ENCODE measurements at places on chromosomes 13 and 19.

DNA sequence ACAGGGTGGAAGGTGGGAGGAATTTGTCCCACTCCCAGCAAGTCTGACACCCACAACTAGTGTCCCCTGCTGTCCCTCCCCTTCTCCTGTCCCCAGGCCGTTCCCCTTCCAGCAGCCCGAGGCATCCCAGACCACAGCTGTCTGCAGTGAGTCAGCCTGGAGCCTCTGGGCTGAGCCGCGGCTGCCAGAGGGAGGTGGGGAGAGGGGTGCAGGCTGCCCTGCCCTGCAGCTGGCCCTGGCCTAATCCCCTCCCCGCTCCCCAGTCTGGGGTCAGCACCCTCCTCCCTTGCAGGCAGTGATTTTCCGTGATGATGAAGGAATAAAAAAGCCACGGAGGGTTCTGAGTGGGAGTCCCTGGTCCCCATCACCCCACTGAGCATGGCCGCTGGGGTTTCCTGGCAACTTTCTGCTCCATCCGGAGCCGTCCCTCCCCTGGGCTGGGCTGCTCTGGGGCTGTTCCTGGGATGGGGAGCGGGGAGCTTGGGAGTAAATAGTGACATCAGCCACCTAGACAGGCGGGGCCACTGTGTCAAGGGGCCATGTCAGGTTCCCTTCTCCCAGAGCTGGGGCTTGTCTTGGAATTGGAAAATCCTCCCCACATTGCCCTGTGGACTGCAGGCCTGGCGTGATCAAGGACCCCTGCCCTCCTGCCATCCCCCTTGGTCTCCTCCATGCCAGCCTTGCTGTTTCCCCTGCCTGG lies 16.8 kb downstream of the SPC24 start:
- peak; percentile 92 for DNase-seq

DNA sequence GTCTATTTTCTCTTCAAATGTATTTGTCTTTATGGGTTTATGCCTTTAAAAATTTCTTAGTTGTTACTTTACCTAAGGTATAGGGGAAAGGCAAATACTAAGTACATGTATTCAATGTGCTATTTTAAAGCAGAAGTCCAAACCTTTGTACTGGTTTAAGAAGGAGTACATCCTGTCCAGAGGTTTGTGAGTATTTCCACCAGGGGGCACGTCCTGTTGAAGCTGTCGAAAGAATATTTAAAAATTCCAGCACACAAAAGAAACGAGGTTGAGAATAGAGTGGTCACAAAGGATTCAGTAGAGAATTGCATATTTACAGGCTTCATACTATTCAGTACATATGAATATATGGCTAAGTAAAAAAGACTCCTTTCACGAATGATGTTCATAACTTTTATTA lies 59.8 kb downstream of the URI1 start:
- DNase-seq = no peak

GRCh38 chr13:91058066-91058465 lies 289.4 kb upstream of the MIR17HG start:
- no peak for DNase-seq

GRCh38 chr19:38441657-38442348 lies 8.3 kb downstream of the RYR1 start:
- DNase-seq = no peak

GRCh38 chr13:85935868-85936467 lies 136.7 kb upstream of the SLITRK6 start:
- no peak for DNase-seq

DNA sequence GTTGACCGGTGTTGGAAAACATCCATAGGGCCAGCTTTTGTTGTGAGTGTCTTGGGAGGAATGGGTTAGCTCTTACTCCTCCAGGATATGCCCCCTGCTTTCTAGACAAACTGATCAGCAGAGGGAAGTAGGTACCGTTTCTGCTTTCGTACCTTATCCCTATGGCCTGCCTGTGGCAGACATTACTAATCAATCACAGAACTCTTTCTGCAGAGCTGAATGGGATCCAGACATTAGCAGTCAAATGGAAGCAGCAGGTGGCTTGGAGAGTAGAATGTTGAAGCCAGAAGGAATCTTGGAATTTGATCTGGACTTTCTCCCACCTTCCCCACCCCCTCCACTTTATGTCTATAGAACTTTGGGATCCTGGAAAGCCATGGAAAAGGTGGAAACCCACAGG lies 17.1 kb downstream of the NWD1 start:
- no peak for DNase-seq

DNA sequence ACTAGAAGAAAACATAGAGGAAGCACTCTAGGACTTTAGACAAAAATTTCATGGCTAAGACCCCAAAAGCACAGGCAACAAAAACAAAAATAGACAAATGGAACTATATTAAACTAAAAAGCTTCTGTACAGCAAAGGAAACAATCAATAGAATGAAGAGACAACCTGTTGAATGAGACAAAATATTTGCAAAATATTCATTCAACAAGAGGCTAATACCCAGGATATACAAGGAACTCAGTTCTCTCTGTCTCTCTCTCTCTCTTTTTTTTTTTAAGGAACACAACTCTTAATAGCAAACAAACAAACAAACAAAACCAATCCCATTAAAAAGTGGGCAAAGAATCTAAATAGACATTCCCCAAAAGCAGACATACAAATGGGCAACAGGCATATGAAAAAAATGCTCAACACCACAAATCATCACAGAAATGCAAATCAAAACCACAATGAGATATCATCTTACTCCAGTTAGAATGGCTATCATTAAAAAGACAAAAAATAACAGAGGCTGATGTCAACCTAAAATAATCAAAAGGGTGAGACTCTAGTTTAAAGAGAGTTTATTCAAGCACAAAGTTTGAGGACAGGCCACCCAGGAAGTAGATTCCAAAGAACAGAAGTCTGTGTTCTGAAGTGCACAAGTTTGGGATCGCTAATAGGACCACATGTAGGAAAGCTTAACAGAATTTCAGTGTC lies 27.1 kb upstream of the SLC7A9 start:
- no peak for DNase-seq

DNA sequence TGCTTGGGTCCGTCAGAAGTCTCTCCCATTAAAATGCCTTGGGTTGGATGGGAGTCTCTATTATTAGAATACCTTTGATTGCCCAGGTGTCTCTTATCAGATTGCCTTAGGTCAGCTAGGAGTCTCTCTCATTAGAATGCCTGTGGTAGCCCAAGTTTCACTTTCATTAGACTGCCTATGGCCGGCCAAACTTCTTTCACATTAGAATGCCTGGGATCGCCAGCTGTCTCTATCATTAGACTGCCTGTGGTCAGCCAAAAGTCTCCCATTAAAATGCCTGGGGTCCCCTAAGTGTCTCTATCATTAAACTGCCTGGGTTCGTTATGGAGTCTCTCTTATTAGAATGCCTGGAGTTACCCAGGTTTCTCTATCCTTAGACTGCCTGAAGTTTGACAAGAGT lies 1476.7 kb downstream of the UQCRFS1 start:
- no peak for DNase-seq

- DNase-seq = no peak
Measured at GRCh38 chr13:92894447-92894846, 332.2 kb upstream of the GPC6 start.

- no peak for DNase-seq
Measured at GRCh38 chr19:55698256-55698655, 23.2 kb downstream of the EPN1 start.

- no peak for DNase-seq
Measured at GRCh38 chr13:37132211-37132610, 26.7 kb upstream of the CSNK1A1L start.

DNA sequence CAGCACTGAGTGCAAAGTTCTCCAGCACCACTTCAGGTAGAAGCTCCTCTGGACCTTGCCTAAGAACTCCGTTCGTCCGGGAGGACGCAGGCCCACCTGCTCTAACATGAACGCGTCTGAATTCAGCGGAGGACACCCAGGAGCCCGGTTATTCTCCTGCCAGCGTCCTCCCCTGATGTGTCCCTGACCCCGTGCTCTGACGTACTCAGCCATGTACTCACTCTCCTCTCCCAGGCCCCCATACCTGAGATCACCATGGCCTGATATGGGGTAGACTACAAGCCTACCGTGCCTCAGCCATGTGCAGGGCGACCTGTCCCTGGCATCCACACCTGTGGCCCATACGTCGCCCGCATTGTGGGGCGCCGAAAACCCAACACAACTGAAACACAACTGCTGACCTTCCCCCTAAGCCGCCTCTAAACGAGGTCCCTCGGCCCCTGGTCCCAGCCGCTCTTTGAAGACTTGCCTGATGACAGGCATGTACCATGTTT lies 744 bp upstream of the ZNF584 start:
- peak; percentile 29 for DNase-seq

GRCh38 chr13:49828453-49828852 lies 36.0 kb upstream of the KPNA3 start:
- no peak for DNase-seq

GRCh38 chr13:31214435-31214834 lies 14.7 kb downstream of the B3GLCT start:
- DNase-seq = no peak

DNA sequence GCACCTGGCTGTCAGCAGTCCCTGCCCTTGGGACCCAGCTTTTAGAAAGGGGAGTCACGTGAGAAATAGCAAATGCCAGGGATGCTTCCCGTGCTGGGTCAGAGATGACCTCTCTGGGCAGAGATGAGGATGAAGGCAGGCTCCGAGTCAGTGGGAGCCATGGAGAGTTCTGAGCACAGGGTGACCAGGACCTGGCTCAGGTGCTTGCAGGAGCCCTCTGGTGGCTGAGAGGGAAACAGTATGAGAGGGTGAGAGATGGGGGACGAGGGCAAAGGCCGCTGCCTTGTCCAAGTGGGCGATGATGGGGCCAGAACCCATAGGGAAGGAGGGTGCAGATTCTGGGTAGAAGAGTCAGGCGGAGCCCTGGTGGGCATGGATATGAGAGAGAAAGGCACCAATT lies 15.8 kb downstream of the TMED1 start:
- no peak for DNase-seq

- DNase-seq = no peak
Measured at GRCh38 chr13:93318534-93319254, 92.1 kb downstream of the GPC6 start.

DNA sequence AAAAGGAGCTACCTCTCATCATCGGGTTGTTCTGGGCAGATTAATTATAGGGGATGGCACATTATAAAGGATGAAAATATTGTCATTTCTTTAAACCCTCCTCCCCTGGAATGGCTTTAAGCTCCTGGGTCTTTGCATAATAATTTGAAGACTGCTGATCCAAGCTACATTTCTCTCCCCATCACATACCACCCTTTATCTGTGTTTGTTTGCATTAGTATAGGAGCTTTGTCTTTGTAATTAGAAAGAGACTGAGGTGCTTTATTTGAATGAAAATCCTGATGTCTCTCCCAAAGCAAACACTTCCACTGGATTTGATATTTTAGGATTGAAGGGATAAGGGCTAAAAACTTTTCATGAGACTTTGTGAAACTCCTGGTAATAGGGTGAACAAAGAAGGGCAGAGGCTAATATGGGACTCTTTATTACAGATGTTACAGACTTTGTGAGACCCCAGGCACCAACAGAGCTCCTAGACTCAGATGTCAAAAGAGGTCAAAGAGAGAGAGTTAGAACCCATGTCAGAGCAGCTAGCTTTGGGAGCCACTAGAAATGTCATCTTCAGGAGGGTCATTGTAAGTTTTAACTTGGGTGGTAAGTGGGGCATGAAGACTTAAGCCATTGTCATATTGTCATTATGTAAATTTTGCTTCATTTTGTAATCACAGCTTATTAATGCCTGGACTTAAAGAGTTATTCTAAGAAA lies 75.3 kb upstream of the RXFP2 start:
- DNase-seq = no peak

DNA sequence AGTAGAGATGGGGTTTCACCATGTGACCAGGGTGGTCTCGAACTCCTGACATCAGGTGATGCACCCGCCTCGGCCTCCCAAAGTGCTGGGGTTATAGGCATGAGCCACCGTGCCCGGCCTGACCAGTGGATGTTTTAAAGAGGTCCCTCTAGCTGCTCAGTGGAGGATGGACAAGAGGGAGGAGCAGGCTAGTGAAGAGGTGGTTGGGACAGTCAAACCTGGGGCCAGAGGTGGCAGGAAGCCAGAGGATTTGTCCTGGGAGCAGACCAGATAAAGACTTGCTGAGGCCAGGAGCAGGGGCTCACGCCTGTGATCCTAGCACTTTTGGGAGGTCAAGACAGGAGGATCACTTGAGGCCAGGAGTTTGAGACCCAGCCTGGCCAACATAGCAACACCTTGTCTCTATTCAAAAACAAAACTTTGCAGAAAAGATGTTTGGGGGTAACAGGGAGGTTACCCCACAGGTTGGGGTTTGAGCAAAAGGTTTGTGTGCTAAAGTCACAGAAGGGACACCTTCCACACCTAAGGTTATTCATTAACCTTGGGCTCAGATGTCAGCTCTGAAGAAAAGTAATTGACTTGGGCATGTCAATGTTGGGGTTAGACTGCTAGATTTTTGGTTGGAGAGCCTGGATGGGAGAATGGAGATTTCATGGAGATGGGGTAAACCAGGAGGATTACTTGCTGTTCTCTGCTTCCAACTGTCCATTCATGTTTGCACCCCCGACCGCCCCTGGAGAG lies 9.0 kb downstream of the BCAM start:
- DNase-seq = no peak

DNA sequence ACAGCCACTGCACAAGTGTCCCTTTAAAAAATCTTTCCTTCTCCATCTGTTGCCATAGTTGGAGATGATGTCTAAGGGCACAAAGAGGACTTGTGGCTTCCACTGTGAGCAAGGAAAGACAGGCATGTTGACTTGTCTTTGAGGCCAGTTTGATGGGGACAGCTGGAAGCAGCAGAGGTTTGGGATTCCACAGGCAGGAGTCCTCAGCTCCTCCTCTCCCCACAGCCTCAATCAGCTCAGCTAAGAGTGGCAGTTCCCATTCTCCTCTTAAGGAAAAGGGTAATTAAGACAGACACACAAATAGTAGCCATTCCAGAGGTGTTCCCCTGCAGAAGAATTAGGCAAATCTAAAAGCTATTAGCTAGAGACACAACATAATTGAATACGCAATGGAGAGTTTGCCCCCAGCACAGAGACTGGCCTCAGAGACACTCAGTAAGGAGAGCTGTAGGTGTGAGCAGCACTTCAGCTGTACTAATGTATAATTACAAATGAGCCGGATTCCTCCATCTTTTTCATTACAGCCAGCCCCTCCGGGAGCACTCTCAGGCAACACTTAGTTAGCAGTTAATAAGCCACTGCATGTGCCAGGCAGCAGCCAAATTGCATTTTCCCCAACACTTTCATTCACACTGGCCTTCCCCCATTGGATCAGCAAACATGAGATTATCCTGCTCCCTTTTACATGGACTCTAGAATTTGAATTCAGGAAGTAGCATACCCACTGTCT lies 434.0 kb downstream of the FOXO1 start:
- DNase-seq = no peak

- DNase-seq = no peak
Measured at GRCh38 chr19:47094557-47095475, 18.8 kb downstream of the ZC3H4 start.

Data from femur (tissue), 1 donor.